ENCODE measurements at places on chromosomes 5 and 9.

GRCh38 chr9:86389628-86390027 is 35.4 kb upstream of the TUT7 start:
- no peak for DNase-seq

DNA sequence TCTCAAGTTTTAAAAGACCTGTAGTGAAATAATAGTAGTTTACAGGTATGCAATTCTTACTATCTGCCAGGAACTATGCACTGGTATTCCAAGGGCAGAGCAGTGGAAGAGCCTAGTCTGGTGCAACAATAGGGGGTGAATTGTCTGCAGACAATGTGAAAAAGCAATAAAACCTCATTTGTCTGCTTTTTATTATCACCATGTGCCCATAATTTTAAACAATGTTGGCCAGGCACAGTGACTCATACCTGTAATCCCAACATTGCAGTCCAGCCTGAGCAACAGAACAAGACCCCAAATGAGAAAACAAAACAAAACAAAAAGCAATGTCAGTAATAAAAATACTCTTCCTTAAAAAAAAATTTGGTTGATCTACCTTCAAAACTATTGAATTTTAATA is 12.2 kb upstream of the SLC44A1 start:
- no peak for DNase-seq

GRCh38 chr9:124768334-124768733 is 2.8 kb downstream of the NR6A1 start:
- no peak for DNase-seq

GRCh38 chr9:37178742-37179141 is 58.4 kb downstream of the ZCCHC7 start:
- no peak for DNase-seq

GRCh38 chr9:128276574-128277270 is 646 bp downstream of the SWI5 start:
- DNase-seq: peak; percentile 36

DNA sequence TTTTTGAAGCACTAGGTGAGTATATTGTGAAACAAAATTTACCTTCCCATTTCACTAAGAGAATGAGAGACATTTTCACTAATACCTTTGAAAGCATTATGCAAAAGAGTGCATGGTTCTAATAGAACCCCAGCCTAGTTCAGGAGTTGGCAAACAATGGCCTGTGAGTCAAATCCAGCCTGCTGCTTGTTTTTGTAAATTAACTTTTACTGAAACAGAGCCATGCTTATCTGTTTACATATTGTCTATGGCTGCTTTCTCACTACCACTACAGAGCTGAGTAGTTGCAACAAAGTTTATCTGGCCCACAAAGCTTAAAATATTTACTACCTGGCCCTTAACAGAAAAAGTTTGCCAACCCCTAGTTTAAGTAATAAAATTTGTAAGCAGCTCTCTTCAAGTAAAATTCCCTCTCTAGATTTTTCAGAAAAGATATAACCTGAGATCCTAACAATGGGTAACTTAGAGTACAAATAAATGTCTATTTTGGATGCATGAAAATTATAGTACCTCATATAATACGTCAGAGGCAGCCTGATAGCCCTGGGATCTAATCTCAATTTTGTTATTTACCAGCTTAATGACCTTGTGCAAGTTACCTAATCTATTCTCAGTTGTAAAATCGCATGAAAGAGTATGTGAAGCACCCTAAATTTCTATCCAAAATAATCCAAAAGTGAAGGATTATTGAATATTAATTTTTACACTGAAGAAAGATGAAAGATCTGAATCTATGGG is 50.7 kb upstream of the ARL15 start:
- DNase-seq: no peak

DNA sequence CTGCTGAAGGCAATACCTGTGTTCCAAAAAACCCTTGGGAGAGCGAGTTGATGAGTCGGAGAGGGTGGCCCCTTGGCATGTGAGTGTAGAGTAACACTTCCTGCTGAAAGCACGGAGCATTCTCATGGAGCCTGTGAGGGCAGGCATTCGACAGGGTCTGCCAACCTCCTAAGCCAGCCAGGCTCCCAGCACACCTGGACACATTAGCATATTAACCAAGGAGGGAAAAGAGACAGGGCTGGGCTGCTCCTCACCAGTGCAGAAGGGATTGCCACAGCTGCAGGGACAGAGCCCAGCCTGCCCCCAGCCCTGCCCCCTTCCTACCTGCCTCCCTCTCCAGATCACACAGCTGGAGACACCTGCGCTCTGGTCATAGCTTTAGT is 46.4 kb upstream of the SEMA4D start:
- DNase-seq: no peak

- peak; percentile 55 for DNase-seq
These were observed 108.7 kb downstream of the CFAP90 start for GRCh38 chr5:7742241-7742656.

DNA sequence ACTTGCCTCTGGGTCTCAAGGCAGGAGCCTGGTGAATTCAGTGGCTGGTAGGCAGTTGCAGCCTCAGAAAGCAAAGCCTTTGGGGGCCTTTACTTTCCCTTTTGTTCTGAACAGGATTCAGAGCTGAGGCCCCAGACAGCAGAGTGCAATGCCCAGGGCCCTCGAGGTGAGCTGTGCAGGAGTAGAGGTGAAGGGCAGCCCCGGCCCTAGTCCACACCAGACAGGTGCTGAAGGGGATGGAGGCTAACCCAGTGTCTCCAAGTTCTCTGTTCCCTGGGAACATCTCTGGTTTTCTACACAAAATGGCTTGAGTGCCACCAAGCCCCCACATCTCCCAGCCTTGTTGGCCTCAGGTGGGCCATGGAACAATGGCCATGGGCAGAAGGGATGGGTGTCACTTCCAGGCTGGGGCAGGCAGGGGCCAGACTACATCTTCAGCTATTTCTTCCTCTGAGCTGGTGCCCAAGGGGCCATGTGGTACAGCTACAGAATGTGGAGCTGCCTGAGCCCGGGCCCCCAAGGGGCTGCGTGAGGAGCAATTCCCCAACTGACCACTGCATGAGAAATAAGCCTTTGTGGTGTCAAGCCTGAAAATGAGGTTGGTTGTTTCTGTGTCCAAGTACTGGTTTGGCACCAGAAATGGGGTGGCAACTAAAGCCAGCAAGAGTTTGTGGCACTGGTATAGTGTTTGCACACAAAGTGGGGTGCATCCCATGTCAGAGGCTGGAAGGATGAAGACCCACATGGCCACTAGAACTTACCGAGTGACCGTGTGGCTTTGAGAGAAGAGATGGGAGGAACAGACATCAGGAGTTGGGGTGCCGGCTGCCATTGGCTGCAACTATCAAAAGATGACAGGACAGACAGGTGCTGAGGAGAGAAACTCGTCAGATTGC is 57.8 kb downstream of the BARX1 start:
- DNase-seq: no peak

GRCh38 chr5:95715799-95716461 is 15.2 kb upstream of the RHOBTB3 start:
- peak; percentile 89 for DNase-seq

GRCh38 chr9:29556746-29557145 is 1983.5 kb upstream of the C9orf72 start:
- DNase-seq: no peak

- no peak for DNase-seq
These were observed 13.1 kb upstream of the LPAR1 start for GRCh38 chr9:111051400-111051799.

DNA sequence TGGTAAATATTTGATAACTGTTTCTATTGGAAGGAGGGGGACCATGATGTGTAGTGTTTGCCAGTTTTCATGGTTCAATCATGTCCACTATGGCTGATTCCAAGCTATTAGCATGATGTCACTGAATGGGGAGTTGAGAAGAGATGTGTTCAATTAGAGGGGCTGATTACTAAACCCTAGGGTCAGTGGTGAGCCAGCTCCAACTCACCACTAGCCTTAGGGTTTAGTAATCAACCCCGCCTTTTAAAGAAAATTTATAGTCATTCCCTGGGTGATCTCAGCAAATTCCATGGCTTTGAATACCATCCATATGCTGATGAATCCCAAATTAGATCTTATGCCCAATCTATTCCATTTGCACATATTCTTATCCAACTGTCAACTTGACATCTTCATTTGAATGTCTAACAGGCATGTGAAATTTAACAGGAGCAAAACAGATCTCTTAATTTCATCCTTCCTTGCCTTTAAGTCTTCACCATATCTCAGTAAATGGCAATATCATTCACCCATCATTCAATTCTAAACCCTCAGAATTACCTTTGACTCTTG is 98.8 kb downstream of the GCNT1 start:
- DNase-seq: no peak

GRCh38 chr5:108942701-108943100 is 195.0 kb downstream of the FER start:
- no peak for DNase-seq

Data from astrocyte (in vitro differentiated cells and primary cell).